ENCODE measurements at places on chromosomes 13 and 19.

DNA sequence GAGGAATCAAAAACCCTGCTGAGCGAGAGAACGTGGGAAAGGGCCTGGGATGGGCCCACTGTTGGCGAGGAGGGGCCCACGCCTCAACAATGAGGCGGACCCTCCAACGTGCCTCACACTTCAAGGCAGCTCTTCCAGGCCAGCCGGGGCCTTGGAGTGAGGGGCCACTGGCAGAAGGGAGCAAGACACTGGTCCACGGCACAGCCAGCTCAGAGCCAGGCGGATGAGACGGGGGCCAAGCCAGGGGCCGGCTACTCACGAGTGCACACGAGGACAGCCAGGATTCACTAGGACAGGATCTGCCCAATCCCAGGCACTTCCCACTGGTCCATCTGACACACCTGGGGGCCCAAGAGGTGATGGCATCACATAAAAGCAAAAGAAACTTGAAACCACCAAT is 20.5 kb downstream of the ELL start:
- DNase-seq, result no peak

GRCh38 chr13:30697177-30697953 is 38.0 kb upstream of the ALOX5AP start:
- DNase-seq, result no peak

- no peak for DNase-seq
These were observed 7.4 kb upstream of the KLHL26 start for GRCh38 chr19:18629166-18630088.

- no peak for DNase-seq
These were observed 2695.8 kb downstream of the PCDH9 start for GRCh38 chr13:64534302-64534701.

GRCh38 chr13:111962431-111962891 is 104.5 kb upstream of the SOX1 start:
- DNase-seq, result no peak

DNA sequence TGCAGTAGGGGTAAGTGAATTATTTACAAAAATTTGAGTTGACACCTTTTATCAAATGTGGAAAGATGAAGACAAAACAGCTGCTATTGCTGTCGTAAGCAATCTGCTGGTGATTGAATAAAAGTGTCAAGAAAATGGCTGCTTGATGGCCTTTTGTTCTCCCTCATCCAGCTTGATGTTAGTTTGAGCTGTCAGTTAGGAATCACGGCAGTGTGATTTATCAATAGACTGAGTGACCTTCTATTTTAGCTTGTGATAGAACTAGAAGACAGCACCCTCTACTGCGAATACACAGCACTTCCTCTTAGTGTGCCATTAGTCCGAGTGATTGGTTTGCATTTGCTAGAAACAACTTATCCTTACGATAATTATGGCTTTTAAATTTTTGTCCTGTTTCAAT is 76.3 kb downstream of the MZT1 start:
- no peak for DNase-seq

- no peak for DNase-seq
These were observed 6.3 kb upstream of the WTIP start for GRCh38 chr19:34475026-34475974.

DNA sequence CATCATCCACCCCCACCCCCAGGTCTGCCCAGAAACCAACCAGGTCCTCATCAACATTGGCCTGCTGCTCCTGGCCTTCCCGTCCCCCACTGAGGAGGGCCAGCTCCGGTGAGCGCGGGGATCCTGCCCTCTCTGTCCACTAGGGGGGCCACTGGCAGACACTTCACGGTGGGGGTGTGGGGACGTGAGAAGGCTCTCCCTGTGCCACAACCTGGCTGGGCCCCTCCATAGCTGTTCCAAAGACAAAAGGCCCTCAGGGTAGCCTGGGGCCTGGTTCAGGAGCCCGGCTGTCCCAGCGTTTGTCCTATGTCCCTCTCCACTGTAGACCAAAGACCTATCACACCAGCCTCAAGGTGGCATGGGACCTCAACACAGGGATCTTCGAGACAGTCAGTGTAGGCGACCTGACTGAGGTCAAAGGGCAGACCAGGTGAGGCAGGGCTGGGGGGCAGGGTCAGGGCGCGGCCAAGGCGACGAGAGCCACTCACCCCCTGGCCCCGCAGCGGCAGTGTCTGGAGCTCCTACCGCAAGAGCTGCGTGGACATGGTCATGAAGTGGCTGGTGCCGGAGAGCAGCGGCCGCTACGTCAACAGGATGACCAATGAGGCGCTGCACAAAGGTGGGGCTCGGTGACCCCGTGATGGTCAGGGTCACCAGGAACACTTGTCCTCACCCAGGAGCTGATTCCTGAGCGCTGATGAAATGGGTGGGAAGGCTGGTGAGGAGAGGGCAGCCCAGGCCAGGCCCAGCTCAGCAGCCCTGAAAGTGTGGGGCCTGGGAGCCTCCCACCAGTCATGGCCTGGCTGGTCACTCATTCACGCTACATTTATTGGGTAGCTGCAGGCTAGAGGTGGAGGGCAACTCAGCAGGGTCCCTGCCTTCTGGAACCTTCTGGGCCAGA is 7.9 kb downstream of the DCAF15 start:
- DNase-seq, result no peak
